ENCODE measurements at places on chromosomes 12 and 14.

- DNase-seq = no peak
These were observed 8.2 kb upstream of the BATF start for GRCh38 chr14:75513911-75514672.

- DNase-seq = peak; percentile 78
These were observed 26.2 kb downstream of the ZCRB1 start for GRCh38 chr12:42299392-42300308.

DNA sequence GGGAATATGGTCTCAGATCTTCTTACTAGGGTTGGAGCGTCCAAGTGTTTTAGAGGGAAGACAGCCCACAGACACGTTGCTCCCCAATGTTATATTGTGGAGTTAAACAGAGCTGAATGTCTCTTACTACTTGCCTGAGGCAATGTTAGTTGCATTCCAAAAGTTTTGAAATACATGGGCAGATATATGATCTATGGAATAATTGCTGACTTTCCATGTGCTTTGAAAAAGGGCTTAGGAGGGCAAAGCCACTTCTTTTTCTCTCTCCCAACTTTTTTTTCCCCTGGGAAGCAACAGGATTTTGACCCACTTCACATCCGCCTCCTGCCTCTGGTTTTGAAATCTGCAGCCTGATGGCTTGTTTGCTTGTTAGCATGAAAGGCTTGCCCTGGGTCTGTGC lies 33.7 kb upstream of the PAX9 start:
- no peak for DNase-seq

GRCh38 chr12:124123296-124124000 lies 150.4 kb downstream of the ZNF664 start:
- no peak for DNase-seq

- no peak for DNase-seq
These were observed 14.0 kb downstream of the KCTD10 start for GRCh38 chr12:109462868-109463692.

DNA sequence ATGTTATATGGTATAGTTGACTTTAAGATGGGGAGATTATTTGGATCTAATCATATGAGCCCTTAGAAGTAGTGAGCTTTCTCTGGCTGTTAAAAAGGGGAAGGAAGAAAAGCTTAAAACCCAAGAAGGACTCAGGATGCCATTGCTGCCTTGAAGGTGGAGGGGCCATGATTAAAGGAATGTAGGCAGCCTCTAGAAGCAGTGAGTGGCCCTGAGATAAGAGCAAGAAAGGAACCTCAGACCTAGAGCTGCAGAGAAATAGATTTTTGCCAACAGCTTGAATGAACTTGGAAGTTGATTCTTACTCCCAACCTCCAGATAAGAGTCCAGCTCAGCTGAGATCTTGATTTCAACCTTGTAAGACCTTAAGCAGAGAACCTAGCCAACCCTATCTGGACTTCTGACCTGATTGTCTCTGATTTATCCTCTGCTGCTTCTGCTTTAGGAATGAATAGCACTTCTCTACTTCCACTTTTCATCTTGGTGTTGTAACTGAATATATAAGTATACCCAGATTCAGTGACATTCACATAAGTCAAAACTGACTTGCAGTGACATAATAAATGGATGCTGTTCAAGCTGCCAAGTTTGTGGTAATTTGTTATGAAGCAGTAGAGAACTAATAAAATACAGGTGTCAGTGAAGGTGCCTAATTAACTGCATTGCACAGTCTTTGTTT lies 33.5 kb downstream of the RAD51B start:
- no peak for DNase-seq

DNA sequence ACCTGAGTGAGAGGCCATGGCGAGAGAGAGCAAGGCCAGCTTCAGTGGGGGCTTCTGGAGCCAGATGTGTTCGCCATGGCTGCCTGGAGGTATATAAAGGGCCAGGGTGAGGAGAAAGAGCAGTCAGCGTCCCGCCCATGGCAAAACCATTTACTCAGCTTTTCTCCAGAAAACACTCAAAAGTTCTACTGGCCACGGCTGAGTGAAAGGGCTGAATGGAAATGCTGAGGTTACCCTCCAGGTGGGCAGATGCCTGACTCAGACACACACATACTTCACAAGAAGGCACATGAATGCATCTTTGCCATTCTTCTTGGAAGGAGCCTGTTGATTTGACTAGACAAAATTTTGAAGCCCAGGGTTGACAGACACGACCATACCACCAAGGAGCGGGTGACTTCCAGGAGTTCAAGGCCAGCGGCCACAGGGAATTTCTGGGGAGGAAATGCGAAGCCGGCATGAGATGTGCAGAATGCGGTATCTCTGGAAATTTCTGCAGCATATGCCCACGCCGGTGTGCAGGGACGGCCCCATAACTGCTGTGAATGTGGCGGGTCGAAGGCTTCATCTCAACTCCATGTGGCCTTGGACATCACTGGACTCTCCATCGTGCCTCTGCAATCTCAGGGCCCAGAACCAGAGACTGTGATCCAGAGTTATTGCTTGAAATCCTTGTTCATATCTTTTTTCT lies at the start of gene IL31:
Gene IL31, minus strand, starts transcription at position 67 of the 691 bp plus-strand sequence. Its CDS starts 49 bp downstream, at position 18.
- DNase-seq = peak; percentile 42

DNA sequence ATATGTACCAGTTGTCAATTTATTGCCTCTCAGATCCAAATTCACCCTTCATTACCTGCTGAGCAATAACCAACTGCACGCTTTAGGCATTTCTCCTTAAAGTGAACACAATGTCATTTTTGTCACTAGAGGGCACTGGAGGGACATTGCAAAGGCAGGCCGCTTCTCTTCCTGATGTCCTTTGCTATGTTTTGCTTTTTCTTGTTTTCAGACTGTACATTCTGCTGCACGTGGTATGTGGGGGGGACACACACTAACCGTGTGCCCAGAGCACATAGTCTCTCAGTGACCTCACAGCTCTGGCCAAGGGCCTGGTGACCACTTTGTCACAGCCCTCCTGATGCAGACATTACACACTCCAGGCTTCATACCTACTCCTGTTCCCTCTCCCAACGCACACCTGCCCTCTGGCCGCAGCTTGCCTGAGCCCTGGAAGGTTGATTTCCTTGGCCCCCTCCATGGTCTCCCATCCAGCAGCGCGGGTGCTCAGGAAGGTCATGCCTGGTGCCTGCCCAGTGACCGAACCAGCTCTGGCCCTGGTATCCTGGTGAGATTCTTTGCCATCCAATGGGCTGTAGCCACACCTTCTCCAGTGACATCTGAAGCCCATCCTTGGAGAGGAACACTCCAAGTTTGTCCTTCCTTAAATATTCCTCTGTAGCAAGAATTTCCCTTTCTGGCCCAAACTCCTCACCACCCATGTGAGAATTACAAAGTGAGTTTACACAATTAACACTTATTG lies 39.9 kb downstream of the MYO1H start:
- DNase-seq = no peak

DNA sequence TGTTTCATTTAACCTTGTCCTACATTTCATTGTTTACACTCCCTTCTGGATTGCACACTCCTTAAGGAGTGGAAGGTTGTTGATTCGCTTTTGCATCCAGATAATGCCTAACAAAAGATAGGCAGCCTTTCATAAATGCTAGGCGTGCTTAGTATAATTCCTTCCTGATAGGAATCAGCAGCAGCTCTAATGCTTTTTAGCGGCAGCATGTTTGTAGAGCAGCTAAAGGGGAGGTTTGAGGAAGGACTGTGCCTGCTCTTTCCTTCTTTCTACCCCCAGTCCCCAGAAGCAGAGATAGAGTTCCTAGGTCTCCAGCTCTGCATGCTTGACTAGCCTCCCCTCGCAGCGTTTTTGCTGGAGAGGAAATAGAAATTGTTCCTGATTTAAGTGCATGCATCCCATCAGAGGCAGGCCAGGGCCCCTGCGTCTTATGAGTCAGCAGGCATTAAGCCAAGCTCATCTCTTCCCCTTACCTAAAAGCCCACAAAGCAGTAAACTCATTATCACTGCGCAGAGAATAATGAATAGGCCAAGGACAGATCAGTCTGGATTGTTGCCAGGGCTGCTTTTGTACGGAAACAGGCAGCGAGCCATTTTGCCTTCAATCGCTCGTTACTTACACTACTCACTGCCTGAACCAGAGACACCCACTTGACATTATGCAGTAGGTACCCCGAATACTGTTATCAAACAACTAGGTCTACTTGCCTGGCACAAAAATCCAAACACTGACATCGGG lies 14.0 kb upstream of the TBPL2 start:
- DNase-seq = peak; percentile 13

DNA sequence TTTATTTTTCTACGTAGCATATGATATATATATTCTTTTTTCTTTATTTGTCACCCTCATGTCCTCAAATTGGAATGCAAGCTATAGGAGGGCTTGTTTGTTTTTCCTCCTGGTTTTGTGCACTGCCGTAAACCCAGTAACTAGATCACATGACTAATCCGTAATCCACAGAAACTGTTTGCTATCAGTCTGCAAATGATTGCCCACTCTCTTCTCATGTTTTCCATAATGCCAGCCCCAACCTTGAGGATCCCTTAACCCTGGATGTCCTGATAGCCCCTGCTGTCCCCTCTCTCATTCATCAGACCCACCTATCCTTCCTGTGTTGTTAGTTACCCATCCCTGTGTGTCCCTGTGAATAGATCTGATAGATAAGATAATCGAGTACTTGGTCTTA lies 94.0 kb downstream of the TSPAN9 start:
- no peak for DNase-seq

DNA sequence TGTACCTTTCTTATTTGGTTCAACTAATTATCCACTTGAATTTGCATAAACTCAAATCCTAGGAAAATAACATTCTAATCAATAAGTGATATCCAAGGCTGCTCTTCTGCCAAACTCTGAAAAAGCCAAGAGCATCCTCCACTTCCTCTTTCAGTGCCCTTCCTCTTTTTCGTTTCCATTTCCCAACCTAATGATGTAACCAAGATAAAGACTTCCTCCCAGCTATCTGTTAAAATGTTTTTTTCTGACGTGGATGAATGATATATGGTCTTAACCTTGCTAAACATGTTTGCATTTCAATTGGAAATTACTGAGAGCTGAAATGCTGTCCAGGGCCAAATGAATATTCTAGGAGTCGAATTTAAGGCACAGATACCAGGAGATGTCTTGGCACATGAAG lies 459.5 kb upstream of the PDE3A start:
- no peak for DNase-seq

DNA sequence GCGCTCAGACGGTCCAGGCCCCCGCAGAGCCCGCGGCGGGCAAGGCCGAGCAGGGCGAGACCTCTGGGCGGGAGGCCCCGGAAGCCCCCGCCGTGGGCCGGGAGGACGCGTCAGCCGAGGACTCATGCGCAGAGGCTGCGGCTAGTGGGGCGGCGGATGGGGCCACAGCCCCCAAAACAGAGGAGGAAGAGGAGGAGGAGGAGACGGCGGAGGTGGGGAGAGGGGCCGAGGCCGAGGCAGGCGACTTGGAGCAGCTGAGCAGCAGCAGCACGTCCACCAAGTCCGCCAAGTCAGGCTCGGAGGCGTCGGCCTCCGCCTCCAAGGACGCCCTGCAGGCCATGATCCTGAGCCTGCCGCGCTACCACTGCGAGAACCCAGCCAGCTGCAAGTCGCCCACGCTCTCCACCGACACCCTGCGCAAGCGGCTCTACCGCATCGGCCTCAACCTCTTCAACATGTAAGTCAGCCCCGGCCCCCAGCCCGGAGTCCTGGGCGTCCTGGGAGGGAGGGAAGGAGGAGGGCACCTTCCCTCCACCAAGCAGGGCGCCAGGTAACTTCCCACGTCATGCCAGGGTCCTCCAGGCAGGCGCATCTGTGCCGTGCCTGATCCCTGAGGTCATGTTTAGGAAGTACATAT lies 72.4 kb downstream of the IQSEC3 start:
- peak; percentile 49 for DNase-seq

DNA sequence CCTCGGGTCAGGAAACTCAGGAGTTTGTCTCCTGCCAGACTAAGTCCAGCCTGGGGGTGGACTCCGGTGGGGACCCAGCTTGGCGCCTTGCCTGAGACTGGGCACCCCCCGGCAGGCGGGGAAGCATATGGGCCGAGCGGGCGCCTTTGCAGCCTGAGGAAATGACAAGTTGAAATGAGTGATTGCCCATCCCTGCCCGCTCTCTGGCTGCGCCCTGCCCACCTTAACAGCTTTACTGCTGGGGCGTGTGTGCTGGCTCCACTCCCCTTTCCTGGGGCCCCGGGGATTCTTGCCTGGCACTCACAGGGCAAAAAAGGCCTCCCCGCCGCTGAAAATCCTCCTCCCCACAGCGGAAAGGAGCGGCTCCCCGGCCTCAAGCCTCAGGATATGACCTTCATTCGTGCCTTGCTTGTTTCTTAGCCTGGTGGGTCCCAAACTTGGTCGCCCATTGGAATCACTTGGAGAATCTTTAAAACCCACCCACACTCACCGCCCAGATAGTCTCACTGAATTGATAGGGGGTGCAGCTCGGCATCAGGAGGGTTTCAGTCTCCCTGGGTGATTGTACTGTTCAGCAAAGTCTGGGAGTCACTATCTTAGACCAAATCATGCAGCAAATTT lies 1.5 kb downstream of the RFLNA start:
- DNase-seq = no peak

DNA sequence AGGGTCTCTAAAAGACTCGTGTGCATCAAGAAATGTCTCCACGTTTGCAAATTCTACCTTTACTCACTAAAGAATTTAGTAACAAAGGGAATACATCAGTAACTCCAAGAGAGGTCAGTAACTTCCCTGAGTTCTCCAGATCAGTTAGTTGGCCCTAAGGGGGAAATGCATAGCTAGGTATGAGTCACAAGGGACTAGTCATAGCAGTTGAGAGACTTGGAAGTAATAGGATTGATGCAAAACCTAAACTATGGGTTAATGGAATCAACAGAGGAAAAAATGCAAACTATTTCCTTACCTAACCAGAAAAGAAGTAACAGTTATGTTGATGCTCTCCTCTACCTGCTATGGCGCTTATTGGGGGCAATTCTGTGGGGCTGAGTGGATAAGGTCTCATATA lies 148.8 kb upstream of the GARIN6 start:
- DNase-seq = no peak

DNA sequence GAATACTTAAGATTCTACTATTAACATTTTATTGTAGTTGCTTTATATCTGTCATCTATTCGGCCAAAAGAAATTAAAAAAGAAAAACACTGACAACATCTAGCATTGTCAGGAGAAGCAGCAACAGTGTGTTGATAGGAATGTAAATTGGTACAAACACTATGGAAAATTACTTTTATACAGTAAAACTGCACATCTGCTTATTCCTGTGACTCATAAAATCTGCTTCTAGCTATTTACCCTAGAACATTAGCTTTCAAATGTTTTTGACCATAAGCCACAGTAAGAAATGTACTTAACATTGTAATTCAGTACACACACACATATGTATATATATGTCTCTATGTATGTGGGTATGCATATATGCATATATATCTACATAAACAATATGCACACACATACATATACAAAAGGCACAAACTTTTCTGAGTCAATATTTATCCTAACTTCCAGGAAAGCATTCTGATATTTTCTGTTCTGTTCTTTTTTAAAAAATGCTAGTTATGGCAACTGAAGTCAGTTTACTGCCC lies 278.9 kb upstream of the GARIN2 start:
- DNase-seq = no peak

- DNase-seq = no peak
These were observed 191.7 kb downstream of the DAD1 start for GRCh38 chr14:22397221-22397737.

GRCh38 chr12:44377443-44378187 lies 498.5 kb downstream of the NELL2 start:
- DNase-seq = no peak

- DNase-seq = no peak
These were observed 387.5 kb downstream of the BCAT1 start for GRCh38 chr12:24561411-24561871.

Measured in stimulated activated CD4-positive, alpha-beta T cell treated with anti-CD3 and anti-CD28 coated beads, Interleukin-15, amount 100 ng/mL, for 24 hours (primary cell).